NCI-H748 treated with DMSO at 0.1 percent for 48 hours (cell line): ENCODE measurements at places on chromosomes 12 and 14.

GRCh38 chr12:51517800-51518199 lies 73.2 kb upstream of the SCN8A start:
- no peak for DNase-seq

DNA sequence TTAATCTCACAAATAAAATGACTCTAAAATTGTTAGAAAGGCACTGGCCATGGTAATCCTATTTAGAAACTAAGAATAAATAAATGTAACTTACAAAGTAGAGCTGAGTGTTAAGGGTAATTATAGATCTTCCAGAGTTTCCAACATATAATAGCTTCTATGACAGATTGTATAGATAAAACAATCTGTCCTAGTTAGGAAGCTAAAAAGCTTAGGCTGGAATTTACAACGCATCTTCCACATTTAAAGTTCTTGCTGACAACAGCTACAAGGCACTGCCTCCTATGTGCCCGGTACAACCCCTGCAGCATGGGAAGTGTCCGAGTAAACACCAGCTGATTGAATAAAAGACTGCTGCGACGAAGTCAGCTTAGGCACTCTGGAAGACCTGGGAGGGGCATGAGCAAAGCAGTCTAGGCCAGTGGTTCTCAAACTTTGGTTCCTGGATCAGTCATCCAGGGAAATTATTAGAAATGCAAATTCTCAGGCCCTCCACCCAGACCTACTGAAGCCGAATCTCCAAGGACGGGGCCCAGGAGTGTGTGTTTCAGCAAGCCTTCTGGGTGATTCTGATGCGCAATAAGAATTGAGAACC lies 635.6 kb upstream of the TBX3 start:
- no peak for DNase-seq

- DNase-seq = no peak
Measured at GRCh38 chr12:92431146-92431545, 271.6 kb upstream of the PLEKHG7 start.

GRCh38 chr12:532908-533565 lies 73.3 kb downstream of the B4GALNT3 start:
- no peak for DNase-seq

- no peak for DNase-seq
Measured at GRCh38 chr12:108928695-108929094, 48.8 kb downstream of the DAO start.

DNA sequence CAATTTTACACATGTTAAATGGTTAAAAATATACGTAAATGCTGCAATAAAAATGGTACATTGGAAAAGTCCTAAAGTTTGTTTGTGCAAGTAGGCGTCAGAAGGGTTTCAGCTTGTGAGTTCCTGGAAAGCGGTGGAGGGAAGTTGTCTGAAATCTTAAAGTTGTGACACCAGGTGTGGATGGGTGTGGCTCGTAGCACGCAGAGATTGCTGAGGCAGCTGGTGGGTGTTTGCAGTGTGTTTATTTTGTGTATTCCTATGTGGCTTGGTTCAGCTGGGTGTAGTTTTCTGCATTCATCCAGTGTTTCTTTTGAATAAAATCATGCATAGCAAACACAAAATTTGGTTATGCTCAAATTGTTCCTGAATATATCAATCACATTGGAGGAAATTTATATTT lies 136.8 kb upstream of the TBX3 start:
- peak; percentile 19 for DNase-seq

DNA sequence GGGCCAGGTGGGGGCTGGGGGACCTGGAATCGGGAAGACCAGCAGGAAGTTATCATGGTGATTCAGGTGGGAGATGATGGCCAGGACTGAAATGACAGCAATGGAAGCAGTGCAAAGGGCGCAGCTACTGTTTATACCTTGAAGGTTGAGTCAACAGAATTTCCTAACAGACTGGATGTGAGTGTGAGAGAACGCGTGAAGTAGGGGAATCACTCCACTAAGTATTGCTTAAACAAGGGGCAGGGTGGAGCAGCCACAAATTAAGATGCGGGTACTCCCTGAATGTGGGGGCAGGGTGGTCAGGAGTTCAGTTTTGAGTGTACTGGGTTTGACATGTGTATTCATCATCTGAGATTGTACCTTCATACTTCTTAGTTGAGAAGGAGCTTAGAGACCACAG lies 45.1 kb downstream of the MYF5 start:
- DNase-seq = no peak

DNA sequence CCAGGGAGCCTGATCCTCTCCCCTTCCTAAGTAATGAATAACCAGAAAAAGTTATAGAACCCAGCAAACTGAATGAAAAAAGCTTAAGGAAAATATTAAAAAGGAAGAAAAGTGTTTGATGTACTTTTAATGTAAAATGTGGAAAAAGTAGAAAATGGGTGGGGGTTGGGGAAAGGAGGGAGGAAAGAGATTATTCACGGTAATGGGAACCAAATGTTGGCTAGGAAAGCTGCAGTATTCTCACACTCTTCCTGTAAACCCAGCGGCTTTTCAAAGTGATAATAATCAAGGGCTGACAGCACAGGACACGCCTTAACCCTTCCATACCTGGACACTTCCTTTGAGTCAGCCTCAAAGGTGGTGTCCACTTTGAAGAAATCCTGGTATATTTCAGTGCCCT lies 139.2 kb downstream of the TGFB3 start:
- DNase-seq = no peak

DNA sequence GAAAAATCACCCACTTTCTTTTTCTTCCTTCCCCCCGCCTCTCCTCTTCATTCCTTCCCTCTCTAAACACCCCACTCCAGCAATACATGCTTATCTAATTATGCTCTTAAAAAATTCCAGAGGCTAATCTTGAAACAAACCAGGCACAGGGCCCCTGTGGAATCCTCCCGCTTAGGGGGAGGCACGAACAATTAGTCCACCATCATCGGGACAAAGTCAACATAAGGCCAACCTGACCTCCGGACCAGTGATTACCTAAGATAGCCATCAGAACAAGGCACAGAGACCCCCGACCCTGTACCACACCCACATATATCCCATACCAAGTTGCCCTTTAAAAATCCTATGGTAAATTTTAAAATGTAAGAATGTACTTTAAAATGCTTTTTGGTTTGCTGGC lies 47.1 kb downstream of the KIF21A start:
- DNase-seq = no peak

GRCh38 chr12:4478933-4479332 lies 33.3 kb upstream of the FGF6 start:
- DNase-seq = no peak

- DNase-seq = no peak
Measured at GRCh38 chr12:62248873-62249272, 11.3 kb upstream of the USP15 start.

DNA sequence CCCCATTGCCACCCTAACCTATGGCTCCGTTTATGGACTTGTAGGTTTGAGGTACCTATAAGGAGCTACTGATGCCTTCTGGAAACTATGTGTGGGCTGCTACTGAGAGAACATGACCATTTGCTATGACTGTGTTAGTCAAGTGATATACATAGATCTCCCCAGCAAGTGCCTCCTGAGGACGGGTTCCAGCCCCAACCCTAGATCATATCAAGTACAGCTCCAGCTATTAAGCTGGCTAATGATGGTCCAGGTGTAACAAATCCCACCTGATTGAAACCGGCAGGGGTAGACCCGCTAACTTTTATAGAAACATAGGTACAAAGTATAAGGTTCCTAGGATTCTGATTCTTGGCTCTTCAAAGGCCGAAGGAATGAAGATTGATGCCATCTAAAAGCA lies 23.7 kb downstream of the NINJ2 start:
- no peak for DNase-seq

- no peak for DNase-seq
Measured at GRCh38 chr12:82754856-82755255, 68.2 kb downstream of the TMTC2 start.

DNA sequence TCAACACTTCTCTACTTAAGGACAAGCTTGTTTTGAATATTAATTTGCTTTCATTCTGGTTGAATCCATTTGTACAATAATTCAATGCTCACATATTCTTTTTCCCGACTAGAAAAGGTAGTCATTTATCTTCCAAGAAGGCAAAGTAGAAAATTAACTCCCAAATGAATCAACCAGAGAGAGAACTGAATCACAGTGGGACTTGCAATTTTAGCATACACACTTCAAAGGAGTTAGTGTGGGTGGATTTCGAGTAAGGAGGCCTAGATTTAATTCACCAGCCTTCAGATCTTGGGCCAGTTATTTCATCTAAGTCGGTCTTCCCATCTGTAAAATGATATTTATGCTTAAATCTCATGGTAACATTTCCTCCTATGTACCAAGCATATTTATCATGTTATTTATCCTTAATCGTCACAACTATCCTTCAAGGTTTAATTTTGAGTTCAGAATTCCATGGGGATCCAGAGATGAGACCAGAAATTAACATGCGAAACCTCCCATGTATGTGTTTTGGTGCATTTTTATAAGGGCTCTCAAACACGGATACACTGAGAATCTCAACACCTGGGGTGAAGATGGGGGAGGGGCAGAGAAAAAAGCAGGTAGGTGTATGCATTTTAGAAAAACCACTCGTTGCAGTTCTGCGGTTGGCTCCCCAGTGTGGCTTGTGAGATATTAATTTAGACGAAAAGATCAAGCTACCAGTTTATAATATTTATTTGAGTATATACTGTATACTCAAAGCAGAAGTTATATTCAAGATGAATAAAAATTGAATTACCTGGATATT lies 38.9 kb upstream of the IL22 start:
- DNase-seq = no peak

- no peak for DNase-seq
Measured at GRCh38 chr12:80829767-80830166, 108.0 kb downstream of the LIN7A start.

GRCh38 chr14:20723488-20723887 lies 22.2 kb upstream of the EDDM3A start:
- DNase-seq = no peak

DNA sequence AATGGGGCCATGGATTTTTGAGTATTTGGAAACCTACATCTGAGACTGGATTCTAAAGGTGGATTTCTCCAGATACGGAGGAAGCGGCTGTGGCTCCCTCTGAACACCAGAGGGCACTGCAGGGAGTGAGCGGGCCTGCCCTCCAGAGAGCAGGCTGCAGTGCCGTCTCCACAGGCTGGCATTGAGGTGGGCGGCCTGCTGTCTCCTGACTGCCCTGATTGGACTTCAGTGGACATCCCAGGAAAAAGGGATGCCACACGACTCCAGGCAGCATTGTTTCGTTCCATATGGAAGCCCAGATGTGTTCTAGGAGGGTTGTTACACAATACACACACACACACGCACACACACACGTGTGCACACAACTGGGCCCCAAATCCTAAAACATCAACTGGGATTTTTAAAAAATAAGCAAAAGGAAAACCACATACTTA lies 20.9 kb upstream of the ANO2 start:
- DNase-seq = peak; percentile 0

GRCh38 chr12:119601877-119602733 lies 8.5 kb downstream of the TMEM233 start:
- no peak for DNase-seq

- DNase-seq = no peak
Measured at GRCh38 chr14:51071857-51072256, 23.0 kb downstream of the TRIM9 start.
